ENCODE measurements at places on chromosomes 5 and 9.

DNA sequence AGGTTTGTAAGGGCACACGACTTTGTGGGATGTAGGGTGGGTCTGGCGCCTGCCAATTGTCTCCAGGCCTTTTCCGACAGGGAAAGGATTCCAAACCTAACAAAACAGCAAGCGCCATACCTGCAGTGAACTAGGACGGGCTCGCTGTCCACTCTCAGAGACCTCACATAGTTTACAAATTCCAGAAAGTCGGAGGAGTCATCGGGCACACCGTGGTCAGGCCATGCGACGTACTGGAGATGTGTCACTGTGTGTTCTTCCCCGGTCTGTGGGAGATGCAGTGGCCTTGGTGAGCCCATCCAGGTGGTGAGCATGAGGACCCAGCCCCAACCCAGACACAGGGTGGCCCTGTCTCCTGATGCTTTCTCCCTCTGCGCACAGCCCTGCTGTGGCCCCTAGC, 61.3 kb upstream of the EPB41L4B start:
- no peak for DNase-seq

- DNase-seq = no peak
Observed at GRCh38 chr9:99072040-99072394, 32.9 kb upstream of the TGFBR1 start.

GRCh38 chr5:146832985-146833732, 45.4 kb downstream of the PPP2R2B start:
- no peak for DNase-seq

DNA sequence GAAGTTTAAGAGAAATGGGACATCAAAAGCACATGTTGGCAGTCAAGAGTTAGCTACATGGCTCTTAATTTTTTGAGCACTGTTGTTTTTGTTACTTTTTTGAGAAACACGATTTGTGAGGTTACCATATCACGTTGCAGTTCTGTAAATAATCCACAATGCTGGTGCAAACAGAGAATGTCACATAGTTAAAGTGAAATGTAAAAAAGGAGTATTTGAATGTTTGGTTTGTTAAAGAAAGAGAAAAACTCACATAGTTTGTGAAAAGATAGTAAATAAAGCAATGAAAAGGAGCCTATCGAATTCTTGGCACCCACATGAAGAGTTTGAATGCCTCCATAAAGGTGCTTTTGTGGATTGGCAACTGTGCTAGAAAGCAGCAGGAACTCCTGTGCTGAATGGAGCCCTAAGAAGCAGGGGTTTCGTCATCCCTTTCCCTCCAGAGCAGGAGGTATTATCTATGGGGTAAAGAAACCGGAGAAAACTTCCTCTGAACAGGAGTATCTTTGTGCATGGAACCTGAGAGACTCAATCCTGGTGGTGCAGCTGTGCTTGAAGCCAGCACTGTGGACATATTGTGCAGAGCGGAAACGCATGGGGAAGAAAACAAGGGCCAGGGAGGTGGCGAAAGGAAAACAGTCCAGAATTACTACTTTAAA, 148.5 kb upstream of the OTULINL start:
- no peak for DNase-seq

DNA sequence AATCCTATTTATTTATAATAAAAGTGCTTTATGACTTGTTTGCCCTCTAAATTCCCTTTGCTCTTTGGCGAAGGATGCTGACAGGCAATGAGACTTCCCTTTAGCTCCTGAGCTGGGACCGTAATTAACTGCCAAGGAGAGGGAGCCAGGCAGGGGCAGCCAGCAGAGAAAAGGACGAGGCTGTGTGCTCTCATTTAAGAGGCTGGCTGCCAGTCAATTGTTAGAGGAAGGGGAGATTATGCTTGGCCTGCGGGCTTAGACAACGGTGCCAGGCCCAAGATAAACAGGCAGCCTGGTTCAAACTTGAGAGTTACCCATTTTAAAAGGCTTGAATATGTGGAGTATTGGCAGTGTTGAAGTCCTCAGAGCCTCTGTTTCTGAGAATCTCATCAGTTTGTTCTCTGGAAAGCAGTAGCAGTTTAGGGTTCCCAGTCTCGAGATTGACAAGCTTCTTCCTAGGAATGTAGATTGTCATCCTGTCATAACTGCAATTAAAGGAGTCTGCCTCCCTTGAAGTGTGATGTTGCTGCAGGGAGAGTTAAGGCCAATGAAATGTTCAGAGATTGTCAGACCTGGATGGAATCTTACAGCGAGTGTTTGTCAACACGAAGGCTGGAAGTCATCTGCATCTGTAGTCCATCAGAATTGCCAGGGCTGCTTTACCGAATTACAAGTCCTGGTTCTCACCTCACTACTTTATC, 113.2 kb downstream of the JAKMIP2 start:
- no peak for DNase-seq

DNA sequence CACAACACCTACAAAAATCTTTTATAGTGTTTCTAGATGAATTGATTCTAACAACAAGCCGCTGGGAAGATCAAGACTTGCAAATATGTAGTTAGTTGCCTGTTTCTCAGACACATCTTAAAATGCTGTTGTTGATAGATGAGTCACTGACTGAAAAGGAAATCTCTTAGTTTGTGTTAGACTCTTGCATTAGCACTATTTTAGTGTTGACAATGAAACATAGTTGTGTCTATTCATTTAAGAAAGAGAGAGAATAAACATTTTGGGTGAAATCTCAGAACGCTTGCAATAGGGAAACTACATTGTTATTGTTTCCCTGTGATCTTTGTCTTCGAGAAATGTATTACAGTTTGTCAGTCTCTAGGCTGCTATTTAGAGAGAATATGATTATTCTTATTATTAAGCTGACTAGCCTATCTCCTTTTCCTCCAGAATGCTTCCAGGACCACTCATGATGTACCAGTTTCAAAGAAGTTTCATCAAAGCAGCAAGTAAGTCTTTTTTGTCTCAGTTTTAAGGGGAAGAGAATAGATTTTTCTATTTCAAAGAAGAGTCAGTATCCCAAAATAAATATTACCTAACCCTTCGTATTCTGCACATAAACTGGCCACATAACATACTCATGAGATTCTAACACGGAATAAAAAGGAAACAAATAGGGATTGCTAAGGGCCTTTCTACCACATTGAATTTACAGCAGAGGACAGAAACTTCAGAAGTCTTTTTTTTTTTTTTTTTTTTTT, 285.6 kb downstream of the ARHGAP26 start:
- no peak for DNase-seq

DNA sequence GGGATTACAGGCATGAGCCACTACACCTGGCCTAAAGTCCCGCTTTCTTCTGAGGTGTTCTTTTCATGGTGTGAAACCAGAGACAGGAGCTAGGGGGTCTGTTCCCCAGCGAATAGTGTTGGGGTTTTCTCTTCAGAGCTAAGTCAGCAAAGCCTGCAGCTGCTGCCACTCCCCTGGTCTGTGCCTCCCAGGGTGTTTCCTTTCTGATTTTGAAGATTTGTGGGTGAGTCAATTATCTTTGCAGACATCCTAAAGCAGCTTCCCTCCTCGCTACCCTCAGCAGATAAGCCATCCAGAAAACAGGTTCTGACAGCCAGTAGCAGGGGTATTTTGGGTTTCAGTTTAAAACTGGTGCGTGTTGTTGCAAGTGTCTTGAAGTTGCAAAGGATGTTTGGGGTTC, 72.0 kb upstream of the IQGAP2 start:
- DNase-seq = no peak

DNA sequence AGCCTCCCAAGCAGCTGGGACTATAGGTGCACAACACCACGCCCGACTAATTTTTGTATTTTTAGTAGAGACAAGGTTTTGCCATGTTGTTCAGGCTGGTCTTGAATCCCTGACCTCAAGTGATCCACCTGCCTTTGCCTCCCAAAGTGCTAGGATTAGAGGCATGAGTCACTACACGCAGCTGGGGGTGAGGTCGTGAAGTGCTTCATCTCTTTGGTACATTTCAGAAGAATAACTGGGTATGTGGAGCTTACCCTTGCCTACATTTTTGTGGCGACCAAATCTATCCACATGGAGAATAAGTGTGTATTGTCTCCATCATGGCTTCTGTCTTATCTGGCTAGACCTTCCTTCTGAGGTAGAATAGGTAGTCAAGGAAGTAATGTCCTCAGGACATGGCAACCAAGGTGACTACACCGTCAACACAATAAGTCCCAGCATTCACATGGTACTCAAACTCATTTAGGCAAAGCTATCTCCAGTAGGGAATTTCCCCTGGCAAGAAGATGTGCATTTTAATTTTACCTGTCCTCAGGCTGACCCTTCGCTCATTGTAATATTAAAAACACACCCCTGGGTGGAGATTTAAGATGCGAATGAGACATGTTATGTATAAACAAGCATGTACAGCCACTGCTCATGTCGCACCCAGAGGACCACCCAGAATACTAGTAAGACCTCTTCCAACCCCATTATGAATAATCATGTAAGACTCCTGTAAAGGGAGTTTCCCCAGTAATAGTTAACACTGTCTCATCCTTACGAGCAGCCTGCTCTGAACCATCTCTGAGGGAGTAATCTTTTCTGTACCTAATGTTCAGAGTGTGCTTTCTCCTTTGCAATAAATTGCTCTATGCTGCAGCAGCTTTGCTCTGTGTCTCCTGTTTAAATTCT, 1173.2 kb downstream of the TAF11L14 start:
- no peak for DNase-seq

DNA sequence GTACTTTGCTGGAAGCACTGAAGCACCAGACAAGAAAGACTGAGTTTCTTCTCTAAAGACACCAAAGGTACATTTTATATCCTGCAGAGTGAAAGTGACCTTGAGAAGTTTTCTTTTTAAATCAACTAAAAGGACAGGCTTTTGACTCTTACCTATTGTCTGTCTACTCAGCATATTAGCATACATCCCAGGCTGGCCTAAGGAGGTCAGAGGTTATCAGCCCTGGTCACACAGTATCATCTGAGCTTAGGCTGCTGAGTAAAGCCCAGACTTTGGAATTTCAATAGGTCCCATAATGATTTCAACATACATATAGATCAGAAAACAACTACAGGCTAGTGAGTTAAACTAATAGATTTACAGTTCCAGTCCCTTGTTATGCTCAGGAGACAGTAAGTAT, 10.1 kb upstream of the CDH9 start:
- no peak for DNase-seq

- no peak for DNase-seq
Observed at GRCh38 chr9:95381221-95381620, 63.7 kb upstream of the FANCC start.

- DNase-seq = no peak
Observed at GRCh38 chr5:161387121-161387520, 159.4 kb downstream of the GABRB2 start.

GRCh38 chr9:84671586-84672521, 2.3 kb downstream of the NTRK2 start:
- no peak for DNase-seq

GRCh38 chr5:143533978-143534760, 130.7 kb upstream of the NR3C1 start:
- no peak for DNase-seq
